ENCODE measurements at places on chromosomes 6 and 20. TPM values are rescaled to one million over a fixed set of nuclear protein-coding genes. Genes with fewer than 3 reads are reported as not detected.
A peak's percentile ranks its signal among the peaks of the same experiment; 100 is the strongest.

DNA sequence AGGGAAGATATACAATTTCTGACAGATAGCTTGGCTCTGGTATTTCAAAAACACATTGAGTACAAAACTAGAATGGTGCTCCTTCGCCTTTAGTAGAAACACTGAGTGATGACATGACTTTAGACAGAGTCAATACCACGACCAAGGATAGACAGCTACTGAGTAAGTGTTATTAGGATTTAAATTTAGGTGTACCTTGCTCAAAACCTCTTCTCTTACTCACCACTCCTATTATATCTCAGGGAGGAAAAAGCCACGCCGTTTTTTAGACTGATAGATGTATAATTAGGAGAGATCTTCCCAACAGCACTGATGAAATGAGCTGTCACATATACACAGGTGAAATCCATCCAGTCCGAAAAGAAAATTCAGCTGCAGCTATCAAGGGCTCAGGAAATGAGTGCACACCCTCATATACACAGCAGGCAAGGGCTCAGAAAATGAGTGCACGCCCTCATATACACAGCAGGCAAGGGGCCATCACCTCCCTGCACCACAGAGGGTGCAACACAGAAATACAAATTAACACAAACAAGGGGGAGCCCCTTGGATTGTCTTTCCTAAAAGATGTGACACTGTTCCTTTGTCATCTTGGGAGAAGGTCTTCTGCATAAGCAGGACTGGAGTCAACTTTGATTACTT lies 53.7 kb downstream of the LYRM4 start:
- peaks cover 34% of the 10 kb centered on the region for H3K4me1 ChIP-seq
- DNase-seq: no peak
- H3K4me3 ChIP-seq: no peak overlapping the region
- H3K27ac ChIP-seq: no peak overlapping the region
- no peaks in the 10 kb centered on the region for H3K36me3 ChIP-seq

- no peak overlapping the region for H3K27ac ChIP-seq
- H3K27me3 ChIP-seq: no peaks in the 10 kb centered on the region
- H3K4me1 ChIP-seq: no peaks in the 10 kb centered on the region
- no peak for DNase-seq
- H3K4me3 ChIP-seq: no peak overlapping the region
Observed at GRCh38 chr6:139144490-139145085, 9.7 kb downstream of the HECA start.

DNA sequence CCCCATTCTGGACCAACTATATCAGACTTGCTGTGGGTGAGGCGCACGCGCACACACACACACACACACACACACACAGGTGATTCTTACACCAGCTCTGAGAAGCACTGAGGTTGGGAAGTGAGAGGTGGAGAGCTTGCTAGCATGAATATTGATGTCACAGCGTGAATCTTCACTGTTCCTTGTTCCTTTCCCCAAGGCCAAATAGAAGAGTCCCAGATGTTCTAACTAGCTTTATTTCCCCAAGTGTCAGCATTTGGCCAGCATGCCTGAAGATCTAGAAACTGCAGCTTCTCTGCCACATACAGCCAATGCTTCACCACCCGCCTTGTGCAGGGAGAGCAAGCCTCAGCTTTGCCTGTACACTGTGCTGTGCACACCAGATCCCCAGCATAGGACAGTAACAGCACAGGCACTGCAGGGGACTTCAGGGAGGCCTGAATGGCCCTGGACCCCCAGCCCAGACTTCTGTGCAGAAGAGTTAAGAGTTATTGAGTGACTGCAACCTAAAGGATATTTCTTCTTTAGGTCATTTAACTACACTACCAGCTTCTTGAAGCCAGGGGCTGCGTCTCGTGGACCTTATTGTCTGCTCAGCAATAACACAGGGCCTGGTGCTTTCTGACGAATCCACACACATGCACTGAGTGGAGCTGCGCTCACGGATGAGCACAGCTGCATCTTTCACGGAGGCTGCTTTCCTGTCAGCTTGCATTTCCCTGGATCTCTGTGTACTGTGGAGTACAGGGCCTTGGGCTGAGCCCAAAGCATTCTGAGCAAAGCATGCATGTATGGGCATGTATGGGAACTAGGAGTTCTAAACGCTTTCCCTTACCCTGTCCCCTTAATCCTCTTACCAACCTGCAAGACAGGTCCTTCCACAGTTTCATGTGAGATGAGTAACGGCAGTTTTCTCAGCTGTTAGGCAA lies 13.9 kb upstream of the CD93 start:
- H3K4me3 ChIP-seq: no peak overlapping the region
- no peak for DNase-seq
- no peaks in the 10 kb centered on the region for H3K27me3 ChIP-seq
- H3K27ac ChIP-seq: no peak overlapping the region
- H3K4me1 ChIP-seq: no peaks in the 10 kb centered on the region
- H3K36me3 ChIP-seq: no peaks in the 10 kb centered on the region

Gene COMMD7
- total RNA-seq: 53.3 TPM

DNA sequence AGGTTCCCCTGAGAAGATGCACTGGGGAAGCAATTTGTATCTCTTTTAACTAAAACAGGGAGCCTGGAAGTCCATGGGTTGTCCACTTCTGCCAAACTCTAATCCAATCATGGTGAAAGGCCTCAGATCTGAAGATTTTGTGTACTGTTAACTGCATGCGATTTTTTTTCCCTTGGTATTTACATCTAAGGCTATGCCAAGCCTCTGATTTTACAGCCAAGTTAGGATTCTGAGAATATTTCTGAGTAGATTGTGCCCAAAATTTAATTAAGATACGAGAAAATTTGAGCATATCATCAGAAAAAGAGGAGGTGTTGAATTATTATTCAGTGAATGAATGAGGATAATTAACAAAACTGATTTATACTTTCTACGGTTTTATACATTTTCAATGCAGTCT lies 34.0 kb downstream of the BTBD3 start:
- no peaks in the 10 kb centered on the region for H3K36me3 ChIP-seq
- H3K27ac ChIP-seq: no peak overlapping the region
- no peak overlapping the region for H3K4me3 ChIP-seq
- DNase-seq: no peak
- H3K27me3 ChIP-seq: no peaks in the 10 kb centered on the region

- no peak overlapping the region for H3K4me3 ChIP-seq
- H3K36me3 ChIP-seq: no peaks in the 10 kb centered on the region
- no peak overlapping the region for H3K27ac ChIP-seq
- no peak for DNase-seq
Observed at GRCh38 chr20:33033381-33033780, 1.9 kb downstream of the BPIFB6 start.

GRCh38 chr6:4603291-4603690 lies 172.9 kb upstream of the CDYL start:
- H3K27me3 ChIP-seq: no peaks in the 10 kb centered on the region
- no peak overlapping the region for H3K4me3 ChIP-seq
- H3K36me3 ChIP-seq: no peaks in the 10 kb centered on the region
- H3K27ac ChIP-seq: peak overlapping the region; percentile 38
- peaks cover 59% of the 10 kb centered on the region for H3K4me1 ChIP-seq

DNA sequence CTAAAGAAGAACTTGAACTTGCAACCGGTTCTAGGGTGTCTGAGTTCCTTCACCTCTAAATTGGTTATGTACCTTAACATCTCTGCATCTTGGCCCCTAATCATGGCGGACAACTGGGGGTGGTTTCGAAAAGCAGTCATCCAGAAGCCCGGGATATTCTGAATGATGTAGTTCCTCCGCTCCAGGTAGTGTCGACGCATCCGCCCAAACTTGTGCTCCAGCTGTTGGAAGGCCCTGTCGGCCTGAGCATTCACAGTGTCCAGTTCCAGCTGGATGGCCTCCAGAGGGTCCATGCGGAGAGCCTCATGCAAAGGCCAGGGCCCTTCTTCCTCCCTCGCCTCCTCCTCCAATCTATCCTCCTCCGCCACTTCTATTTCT lies 887 bp downstream of the TSPYL1 start:
- H3K36me3 ChIP-seq: peaks cover 37% of the 10 kb centered on the region
- peaks cover 35% of the 10 kb centered on the region for H3K4me1 ChIP-seq
- peak overlapping the region; percentile 92 for H3K4me3 ChIP-seq
- no peaks in the 10 kb centered on the region for H3K27me3 ChIP-seq
- DNase-seq: peak; percentile 42

DNA sequence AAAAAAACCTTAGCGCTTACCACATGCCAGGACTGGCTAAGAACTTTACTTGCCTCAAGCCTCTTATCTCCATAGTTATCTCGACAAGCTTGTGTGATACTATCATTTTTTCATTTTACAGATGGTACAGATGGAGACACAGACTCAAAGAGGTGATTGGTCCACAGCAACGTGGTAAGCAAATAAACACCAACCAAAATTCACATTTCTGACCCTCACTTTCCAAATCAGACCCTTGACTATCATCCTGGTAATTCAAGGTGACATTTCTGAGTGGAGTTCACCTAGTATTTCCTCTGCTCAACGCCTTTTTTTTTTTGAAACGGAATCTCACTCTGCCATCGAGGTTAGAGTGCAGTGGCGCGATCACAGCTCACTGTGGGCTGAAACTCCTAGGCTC lies 25.9 kb upstream of the ILRUN start:
- no peaks in the 10 kb centered on the region for H3K27me3 ChIP-seq
- H3K36me3 ChIP-seq: no peaks in the 10 kb centered on the region
- H3K4me1 ChIP-seq: peaks cover 5% of the 10 kb centered on the region
- no peak for DNase-seq

Gene OR12D3
- not detected for total RNA-seq

GRCh38 chr20:19284400-19285178 lies 72.1 kb downstream of the SLC24A3 start:
- H3K27me3 ChIP-seq: no peaks in the 10 kb centered on the region
- DNase-seq: no peak
- H3K27ac ChIP-seq: no peak overlapping the region
- no peaks in the 10 kb centered on the region for H3K4me1 ChIP-seq
- H3K36me3 ChIP-seq: no peaks in the 10 kb centered on the region
- H3K4me3 ChIP-seq: no peak overlapping the region

DNA sequence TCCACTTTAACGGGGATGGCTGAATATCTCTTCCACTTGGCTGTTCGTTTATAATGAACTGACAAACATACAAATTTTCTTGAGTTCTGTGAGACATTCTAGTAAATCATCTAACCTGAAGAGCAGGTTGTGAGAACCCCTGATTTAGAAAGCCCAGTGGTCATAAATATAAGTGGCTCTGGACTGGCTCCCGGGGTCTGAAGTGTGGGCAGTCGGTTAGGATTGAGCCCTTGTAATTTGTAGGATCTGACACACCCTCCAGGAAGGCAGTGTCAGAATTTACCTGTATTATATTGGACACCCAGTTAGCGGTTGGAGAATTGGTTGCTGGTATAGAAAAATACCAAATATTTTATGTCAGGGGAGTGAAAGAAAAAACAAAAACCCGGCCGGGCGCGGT lies 6.8 kb upstream of the GMEB2 start:
- H3K27me3 ChIP-seq: no peaks in the 10 kb centered on the region
- H3K36me3 ChIP-seq: no peaks in the 10 kb centered on the region
- no peak overlapping the region for H3K4me3 ChIP-seq
- DNase-seq: no peak
- H3K4me1 ChIP-seq: peaks cover 1% of the 10 kb centered on the region
- no peak overlapping the region for H3K27ac ChIP-seq

- no peaks in the 10 kb centered on the region for H3K36me3 ChIP-seq
- H3K4me3 ChIP-seq: no peak overlapping the region
- H3K27me3 ChIP-seq: no peaks in the 10 kb centered on the region
Observed at GRCh38 chr20:49608752-49609670, 41.1 kb upstream of the PTGIS start.

- no peak for DNase-seq
- no peak overlapping the region for H3K4me3 ChIP-seq
- H3K4me1 ChIP-seq: 0 out of 2 replicates have a peak, but pooled peaks cover 3% of the 10 kb centered on the region
- H3K36me3 ChIP-seq: peaks cover 24% of the 10 kb centered on the region
Observed at GRCh38 chr20:45427236-45428149, 11.6 kb downstream of the PIGT start.

- H3K4me3 ChIP-seq: no peak overlapping the region
- H3K4me1 ChIP-seq: no peaks in the 10 kb centered on the region
- DNase-seq: no peak
- H3K27me3 ChIP-seq: no peaks in the 10 kb centered on the region
Observed at GRCh38 chr6:136148051-136148450, 102.1 kb downstream of the MTFR2 start.

- no peak for DNase-seq
- no peak overlapping the region for H3K27ac ChIP-seq
- no peak overlapping the region for H3K4me3 ChIP-seq
- H3K36me3 ChIP-seq: no peaks in the 10 kb centered on the region
Observed at GRCh38 chr20:47818996-47819609, 33.8 kb upstream of the SULF2 start.
